Small intestine (tissue), 16 donors: ENCODE measurements at places on chromosomes 1 and 21.

DNA sequence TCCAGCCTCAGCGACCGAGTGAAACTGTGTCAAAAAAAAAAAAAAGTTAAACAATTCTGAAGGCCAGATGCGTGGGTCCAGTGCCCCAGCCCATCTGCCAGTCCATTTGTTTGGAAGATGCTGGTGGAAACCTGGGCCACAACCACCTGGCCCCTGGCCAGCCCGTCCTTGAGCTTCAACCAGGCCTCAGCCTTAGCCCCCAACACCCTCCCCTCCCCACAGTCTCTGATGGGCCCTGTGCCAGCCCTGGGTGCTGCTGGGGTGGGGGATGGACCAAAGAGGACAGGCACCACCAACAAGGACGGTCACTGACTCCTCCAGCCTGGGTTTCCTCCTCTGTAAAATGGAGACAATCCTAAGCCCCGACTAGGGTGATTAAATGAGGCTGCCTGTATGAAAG, 19.6 kb upstream of the PLEKHG5 start:
- DNase-seq = no peak

DNA sequence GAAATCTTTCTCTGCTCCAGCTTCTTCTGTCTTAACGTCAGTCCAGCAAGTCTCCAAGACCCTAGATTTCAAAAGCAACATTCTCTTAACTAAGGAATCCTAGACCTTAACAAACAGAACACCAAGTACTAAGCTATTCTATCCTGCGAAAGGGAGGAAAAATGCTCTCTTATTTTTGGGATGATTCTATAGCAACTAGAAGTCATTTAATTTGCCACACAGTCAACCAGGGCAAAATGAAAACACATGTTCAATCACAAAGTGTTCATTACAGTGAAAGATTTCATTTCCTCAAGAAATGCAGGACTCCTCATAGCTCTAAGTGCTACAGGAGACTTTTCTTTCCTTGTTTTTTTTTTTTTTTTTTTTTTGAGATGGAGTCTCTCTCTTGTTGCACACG, 36.2 kb upstream of the DOCK7 start:
- no peak for DNase-seq

DNA sequence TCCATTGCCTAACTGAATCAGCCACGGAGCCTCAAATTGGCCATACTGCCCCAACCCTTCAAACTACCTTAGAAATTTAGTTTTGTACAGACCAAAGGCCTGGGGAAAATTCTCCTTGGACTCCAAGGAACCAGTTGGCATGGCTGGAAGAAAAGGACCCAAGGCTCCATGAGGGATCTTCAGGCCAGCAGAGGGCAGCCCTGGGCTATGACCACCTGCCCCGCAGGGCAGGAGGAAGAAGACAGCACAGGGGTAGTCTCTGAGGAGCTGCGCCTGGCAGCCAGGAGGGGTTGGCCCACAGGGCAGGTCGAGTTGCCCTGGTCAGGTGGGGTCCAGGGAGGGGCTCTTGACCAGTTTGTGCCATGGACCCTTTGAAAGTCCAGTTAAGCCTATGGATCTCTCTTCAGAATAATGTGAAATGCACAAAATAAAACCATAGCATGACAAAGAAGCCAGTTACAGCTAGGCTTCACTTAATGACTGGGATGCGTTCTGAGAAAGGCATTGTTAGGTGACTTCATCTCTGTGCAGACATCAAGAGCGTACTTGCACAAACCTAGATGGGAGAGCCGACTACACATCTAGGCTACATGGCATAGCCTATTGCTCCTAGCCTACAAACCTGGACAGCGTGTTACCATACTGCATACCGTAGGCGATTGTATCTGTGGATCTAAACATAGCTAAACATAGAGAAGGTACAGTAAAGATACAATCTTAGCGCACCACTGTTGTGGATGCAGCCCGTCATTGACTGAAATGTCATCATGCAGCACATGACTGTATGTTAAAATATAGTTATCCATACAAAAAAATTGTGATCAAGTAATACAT, 26.1 kb downstream of the CACNA1S start:
- DNase-seq = peak; percentile 73

DNA sequence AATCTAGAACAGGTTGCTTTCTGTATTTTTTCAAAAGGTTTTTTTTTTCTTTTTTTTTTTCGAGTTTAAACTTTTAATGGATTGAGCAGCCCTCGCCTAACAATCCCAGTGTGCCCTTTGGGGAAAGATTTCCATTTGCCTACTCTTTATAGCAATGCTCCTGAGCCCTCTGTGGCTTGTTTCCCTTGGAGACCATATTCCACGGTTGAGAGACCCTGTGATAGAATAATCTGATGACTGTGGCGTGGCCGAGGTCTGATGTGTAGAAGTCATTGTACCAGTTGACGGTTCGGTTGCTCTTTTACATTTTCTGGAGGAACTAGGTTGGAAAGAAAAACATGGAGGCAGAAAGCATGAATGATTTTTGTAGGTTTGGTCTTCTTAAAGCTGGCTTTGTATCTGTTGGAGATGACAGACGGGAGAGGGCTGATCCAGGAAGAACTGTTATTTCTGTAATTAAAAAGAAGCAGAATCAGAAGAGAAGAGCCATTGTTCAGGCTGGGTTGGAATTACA, 305.7 kb upstream of the NRIP1 start:
- no peak for DNase-seq

GRCh38 chr1:113307771-113308445, 82.4 kb upstream of the MAGI3 start:
- DNase-seq = no peak

DNA sequence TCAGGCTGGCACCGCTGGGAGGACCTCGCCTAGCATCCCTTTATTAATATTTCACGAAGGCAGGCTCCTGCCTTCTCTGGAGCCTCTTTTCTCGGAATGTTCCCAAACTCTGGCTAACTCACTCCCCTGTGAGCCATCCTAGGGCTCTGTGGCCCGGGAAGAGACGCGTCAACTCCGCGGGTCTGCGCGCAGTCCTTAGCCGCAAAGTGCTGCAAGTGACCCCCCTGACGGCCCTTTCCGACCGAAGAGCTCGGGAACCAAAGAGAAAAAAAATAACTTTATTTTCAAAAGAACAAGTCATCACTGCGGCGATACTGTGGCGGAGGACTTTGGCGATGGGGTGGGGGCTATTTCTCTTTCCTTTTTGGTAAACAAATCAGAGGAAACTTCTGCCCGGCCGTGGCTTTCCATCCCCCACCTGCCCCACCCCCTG, 14.6 kb downstream of the NR5A2 start:
- DNase-seq = peak; percentile 58

DNA sequence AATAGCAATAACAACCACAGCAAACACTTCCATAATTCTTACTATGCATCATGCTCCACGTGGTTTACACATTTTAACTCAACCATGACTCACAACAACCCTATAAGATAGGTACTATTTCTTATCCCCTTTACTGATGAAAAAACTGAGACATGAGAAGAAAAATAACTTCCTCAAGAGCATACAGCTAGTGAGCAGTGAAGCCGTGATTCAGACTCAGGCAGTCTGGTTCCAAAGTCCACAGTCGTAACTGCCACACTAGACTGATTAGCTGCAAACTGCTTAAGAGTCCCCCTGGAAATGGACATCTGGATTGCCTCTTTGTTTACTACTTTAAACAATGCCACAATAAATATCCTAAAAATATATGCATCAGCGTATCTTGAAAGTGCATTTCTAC, 55.7 kb downstream of the PLD5 start:
- peak; percentile 70 for DNase-seq

DNA sequence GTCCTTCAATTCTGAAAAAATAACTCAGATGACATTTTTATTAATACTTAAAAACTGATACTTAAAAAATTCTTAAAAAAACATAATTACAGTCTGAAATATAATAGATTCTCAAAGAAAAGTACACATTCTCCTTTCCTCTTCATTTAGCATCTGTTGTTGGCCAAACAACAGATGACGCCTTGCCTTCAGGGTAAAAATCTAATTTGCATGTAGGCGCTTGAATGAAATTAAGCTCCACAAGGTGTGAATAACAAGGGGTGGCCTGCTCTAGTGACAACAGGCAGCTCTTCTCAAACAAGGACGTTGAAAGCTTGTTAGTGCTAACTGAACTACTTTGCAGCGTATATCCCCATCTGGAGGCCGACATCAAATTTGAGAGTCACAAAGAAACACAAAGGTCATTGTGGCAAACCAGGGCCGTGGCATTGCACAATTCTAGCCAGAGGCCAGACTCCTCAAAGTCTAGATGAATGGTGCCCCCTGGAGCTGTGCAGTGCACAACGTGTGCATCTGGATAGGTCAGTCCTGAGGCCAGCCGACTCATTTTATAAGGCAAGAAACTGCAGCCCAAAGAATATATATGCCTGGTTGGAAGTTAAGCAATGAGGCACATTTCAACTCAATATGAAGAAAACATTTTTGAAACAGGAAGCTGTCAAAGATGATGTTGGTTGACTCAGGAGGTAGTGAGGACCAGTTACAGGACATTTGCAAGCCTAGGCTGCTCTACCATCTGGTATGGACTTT, 459.2 kb upstream of the RUNX1 start:
- peak; percentile 20 for DNase-seq

DNA sequence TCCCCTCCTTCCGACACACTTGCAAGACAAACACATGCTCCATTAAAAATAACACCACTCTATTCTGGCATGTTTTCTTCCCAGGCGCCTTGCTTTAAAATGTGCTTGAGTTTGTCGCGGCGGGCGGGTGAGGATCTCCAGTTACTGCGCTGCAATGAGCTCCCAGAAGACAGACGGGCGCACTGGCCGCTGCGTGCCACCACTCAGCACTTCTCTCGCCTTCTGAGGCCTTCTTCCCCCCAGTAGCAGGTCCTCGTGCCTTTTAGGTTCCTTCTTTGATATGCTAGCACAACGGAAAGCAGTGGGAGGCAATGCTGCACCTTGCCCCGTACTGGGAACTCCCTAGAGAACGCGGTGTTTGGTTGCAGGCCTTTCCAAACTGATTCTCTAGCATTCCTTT, 279.5 kb upstream of the NR5A2 start:
- DNase-seq = no peak

DNA sequence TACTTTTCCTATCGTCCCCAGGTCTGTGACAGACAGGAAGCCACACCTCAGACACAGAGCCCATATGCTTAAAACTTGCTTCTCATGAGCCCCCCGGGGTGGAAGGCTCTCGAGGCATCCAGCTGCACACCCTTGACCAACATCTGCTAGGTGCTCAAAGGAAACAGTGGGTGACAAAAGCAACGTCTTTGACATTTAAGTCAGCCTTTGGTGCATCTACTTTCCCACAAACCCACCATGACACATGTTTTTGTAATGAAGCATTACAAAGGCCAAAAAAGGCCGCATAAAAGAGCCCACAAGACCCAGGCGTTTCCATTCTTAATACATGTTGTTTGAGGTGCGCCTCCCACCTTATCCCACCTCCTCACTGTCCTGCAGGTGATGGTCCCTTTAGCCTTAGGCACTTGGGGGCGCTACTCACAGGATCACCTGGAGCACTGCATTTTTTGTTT, 11.8 kb upstream of the FASLG start:
- peak; percentile 17 for DNase-seq

- no peak for DNase-seq
Observed at GRCh38 chr1:118271883-118272282, 86.9 kb upstream of the SPAG17 start.

- DNase-seq = no peak
Observed at GRCh38 chr1:58456470-58456869, 90.1 kb downstream of the OMA1 start.

- no peak for DNase-seq
Observed at GRCh38 chr1:185058876-185059275, 13.5 kb downstream of the RNF2 start.

- DNase-seq = peak; percentile 81
Observed at GRCh38 chr1:39927538-39927937, 25.8 kb upstream of the MYCL start.

DNA sequence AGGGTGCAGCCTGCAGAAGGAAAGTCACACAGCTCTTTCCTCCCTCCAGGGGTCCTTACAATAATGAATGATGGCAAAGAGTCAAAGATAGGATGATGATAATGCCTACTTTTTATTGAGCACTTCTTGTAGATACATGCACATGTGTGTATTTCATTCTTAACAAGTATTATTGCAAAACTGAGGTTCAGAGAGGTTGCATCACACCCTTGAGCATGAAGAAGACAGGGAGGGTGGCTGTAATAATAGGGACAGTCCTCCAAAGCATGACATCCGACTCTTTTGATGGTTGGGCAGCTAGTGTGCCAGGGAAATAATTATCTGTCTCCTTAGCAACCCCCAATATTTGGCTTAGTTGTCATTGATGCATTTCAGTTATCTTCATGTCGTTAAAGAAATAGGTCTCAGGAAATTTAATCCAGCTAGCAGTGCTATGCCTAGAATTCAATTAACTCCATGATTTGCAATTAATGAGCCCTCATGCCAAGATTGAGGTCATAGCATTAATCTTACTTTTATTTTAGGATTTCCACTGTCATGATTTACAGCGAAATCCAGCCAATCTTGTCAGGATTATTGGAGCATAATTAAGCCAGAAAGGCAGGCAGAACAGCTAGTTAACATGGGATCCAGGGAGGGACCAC, 35.0 kb downstream of the DNAJC6 start:
- no peak for DNase-seq

GRCh38 chr1:206975306-206975705, 5.0 kb upstream of the FCAMR start:
- DNase-seq = peak; percentile 95

DNA sequence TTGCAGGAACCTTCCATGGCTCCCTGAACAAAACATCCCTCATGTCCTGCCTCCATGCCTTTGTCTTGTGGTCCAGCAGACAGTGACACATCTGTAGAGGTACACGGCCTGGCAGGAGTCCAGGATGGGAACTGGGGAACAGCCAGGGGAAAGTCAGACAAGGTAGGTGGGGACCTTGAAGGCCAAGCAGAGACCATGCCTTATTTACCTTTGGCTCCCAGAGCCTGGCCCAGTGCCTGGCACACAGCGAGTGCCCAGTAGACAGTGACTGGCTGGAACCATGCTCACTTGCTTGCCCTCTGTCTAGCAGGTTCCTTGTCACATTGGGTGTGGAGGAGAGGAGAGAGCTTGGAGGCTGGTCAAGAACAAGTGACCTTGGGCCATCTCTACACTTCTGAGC, 81.0 kb downstream of the BCAR3 start:
- DNase-seq = no peak

DNA sequence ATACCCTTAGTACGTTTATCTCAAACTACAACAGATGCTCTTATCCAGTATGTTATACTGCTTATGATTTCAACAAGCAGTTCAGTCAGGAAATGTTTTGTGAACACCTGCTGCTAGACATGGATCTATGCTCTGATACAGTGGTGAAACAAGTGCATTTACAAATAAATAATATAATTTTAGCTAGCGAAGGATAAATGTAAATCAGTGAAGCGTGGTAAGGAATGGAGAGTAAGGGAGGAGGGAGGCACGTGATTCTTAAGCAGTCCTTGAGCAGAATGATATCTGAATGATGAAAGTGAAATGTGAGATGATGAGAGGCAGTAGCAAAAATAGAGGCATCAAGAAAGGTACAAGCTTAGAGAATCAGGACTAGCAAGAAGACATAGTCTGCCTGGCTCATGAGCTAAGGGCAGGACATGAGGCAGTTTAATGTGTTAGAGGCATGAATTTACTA, 6.3 kb downstream of the TSNAX start:
- no peak for DNase-seq

DNA sequence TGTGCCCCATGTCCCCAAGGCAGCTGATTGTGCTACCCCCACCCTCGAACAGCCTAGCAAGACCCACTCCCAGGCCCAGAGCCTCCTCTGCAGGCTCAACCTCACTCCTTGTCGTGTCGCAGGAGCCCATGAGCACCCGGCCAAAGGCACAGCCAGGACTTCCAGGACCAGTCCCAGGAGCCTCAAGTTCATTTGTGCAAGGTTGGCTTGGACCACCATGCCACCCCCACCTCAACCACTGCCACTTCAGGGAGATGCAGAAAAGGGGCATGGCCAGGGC, 54.4 kb upstream of the KRTAP11-1 start:
- DNase-seq = no peak
